ENCODE measurements at places on chromosomes 13 and 19.

GRCh38 chr19:1566392-1567115 is 1.6 kb downstream of the MEX3D start:
- no peak for DNase-seq

GRCh38 chr13:43484432-43485225 is 302.1 kb downstream of the ENOX1 start:
- no peak for DNase-seq

GRCh38 chr13:49063497-49063896 is 87.8 kb downstream of the FNDC3A start:
- DNase-seq: no peak

DNA sequence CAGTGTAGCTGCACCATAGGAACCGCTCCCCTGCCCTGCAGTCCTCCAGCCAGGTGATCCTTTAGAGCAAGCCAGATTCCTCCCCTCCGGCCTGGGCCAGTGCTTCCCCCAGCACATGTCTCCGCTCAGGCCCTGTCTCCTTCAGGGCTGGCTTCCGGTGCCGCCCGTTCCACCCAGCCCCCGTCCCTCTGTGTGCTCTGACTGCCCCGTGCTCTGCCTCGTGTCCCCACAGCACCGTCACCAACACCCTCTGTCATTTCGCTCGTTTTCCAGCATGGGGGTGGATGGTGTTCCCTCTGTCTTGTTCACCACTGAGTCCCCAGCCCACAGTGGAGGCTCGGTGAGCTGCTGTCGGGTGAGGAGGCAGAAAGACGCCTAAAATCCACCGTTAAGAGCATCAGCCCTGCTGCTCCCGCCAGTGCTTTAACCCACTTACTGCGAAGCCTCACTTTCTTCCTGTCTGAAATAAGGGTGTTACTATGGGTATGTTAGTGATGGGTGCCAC is 54.5 kb downstream of the TSSK6 start:
- no peak for DNase-seq

- DNase-seq: no peak
These were observed 949.7 kb upstream of the SLITRK1 start for GRCh38 chr13:84831666-84832657.

GRCh38 chr13:24272452-24273161 is 36.8 kb upstream of the C1QTNF9 start:
- no peak for DNase-seq

DNA sequence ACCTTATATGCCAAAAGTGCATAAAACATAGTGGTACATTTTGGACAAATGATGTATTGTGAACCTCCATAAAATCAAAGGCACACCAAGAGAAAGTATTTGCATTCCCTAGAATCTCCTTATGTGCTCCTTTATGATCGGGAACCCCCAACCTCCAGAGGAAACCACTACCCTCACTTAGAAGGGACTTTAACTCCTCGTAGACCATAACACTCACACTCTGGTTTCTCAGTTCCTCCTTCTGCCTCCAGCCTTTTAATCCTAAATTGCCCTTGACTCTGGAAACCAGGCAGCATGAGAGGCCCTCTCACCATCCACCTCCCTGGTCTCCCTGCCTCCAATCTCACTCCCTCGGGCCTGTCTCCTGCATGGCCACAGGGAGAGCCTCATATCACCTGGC is 9.8 kb upstream of the KCNN4 start:
- no peak for DNase-seq

GRCh38 chr19:43690890-43691289 is 20.9 kb upstream of the PLAUR start:
- no peak for DNase-seq

- DNase-seq: no peak
These were observed 7.1 kb downstream of the SPRED3 start for GRCh38 chr19:38395381-38396114.

- DNase-seq: no peak
These were observed 7.6 kb downstream of the PRR36 start for GRCh38 chr19:7866399-7867091.

- no peak for DNase-seq
These were observed 500 bp downstream of the ZFP30 start for GRCh38 chr19:37654629-37655300.
